Brain (organoid and tissue), 16 donors: ENCODE measurements at places on chromosomes 6 and 20.

DNA sequence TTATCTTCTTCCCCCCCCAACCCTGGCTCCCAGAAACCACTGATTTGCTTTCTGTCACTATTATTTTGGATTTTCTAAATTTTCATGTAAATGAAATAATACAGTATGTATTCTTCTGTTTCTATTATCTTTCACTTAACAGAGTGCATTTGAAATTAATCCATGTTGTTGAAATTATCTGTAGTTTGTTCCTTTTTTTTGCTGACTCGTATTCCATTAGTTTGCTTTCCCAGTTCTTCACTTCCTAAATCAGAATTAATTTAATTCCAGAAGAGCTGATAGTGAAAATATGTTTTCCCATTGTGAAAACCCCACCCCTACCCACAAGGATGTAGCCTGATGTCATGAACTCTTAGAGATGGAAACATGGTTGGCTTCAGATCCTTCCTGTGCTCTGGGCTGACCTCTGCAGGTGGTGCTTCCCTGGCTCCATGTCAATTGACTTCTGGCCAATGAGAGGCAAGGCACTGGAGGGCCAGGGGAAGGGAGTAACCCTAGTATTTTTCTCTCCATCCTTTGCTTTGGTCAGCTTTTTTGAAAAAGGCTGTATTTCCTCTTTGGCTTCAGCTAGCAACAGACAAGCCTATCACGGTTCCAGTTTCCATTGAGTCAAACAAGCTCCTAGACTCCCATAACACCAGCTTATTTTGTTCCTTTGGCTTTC, 244.4 kb upstream of the HSF2 start:
- DNase-seq: no peak

GRCh38 chr6:55820696-55821095, 54.7 kb downstream of the BMP5 start:
- no peak for DNase-seq

DNA sequence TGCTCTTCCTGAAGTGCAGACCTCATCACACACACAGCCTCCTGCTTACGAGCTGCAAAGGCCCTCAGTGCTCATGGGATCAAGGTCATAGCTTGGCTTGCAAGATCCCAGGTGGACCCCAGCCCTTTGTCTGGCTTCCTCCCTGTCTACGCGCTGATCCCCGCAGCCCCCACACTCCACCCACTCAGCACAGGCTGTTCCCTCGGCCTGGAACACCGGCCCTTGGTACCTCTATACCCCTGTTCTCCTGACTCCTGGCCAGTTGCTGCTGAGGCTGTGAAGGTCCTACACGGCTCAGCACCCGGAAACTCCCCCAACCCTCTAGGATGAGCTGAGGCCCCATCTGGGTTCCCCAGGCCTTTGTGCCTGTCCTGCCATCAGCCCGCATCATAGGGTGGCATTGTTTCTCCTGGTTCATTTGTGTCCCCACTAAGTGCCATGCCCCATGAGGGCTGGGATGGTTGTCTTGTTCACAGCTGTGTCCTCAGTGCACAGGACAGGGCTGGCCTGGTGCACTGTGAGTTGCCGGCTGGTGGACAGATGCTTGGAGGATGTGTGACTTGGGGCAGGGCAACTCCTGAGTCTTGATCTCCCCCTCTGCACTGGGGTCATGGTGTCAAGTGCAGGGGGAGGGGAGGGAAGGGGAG, 57.0 kb downstream of the ADNP start:
- DNase-seq: no peak

- DNase-seq: peak; percentile 38
These were observed 2.9 kb upstream of the HIVEP2 start for GRCh38 chr6:142947714-142948480.

GRCh38 chr6:100255701-100256100, 209.0 kb downstream of the SIM1 start:
- DNase-seq: no peak

DNA sequence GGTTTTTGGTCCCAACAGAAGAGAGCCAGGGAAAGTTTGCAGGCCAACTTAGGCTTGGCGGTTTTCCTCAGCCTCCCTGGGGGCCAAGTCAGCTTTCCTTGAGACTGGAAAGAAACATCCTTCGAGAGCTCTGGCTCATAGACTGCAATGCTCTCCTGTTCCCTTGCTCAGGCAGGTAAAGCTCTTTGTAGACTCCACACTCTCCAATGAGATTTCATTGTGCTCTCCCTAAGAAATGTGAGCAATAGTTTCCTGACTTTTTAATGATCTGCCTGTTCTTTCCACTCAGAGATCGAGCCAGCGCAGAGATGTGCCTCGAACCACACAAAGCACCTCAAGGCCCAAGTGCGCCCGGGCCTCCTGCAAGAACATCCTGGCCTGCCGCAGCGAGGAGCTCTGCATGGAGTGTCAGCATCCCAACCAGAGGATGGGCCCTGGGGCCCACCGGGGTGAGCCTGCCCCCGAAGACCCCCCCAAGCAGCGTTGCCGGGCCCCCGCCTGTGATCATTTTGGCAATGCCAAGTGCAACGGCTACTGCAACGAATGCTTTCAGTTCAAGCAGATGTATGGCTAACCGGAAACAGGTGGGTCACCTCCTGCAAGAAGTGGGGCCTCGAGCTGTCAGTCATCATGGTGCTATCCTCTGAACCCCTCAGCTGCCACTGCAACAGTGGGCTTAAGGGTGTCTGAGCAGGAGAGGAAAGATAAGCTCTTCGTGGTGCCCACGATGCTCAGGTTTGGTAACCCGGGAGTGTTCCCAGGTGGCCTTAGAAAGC, 13.9 kb downstream of the TNFAIP3 start:
- no peak for DNase-seq
